ENCODE measurements at places on chromosomes 2 and 18.

DNA sequence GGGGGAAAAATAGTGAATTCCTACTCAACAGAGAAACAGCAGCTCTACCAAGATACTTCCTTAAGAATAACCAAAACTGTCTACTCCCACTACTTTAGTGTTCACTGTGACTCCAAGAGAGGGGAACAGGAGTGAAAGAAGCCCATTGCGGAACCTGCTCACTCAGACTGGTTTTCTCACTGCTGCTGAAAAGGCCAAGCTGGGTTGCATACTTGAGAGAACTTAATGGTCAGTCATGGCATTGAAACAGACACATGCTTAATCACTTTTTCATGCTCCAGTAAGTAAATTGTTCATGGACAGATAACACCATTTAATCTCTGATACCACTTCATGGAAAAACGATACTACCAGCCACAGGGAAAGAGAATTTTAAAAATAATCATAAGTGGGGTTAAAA is 35.7 kb upstream of the SLC8A1 start:
- no peak for DNase-seq

DNA sequence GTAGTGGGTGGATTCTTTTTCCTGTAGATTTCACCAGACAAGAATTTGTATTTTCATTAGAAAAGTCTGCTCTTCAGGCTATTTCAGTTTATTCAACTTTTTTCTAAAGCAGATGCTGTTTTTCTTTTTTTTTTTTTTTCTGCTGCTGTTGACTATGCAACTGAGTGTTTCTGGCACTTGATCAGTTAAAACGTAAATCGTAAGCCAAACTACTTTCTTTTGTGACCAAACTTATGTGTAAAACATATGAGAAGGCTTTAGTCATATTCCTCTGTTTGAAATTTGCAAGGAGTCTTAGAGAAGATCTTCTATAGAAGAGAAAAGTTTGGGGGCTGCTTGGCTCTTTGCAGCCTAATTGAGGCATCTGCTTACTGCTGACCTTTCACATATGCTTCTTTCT is 170.1 kb downstream of the PARD3B start:
- no peak for DNase-seq

DNA sequence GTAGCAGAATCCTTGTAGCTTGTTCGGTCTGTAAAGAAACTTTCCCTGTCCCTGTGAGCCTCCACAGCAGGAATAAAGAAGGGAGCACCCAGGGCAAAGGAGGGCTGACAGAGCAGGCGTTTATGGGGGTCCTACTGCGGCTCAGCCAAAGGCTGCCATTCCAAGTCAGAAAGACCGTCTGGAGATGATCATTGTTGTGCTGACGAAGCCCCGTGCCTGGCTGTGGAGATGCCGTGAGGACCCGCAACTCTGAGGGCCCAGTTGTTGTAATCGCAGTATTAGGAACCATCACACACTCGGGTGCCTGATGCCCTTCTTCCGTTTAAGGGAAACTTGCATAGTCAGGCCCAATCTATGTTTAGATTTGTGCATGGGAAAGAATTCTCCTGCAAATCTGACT is 16.9 kb upstream of the VWA3B start:
- DNase-seq = no peak

GRCh38 chr2:143254110-143254509 is 124.9 kb downstream of the ARHGAP15 start:
- no peak for DNase-seq

GRCh38 chr2:88500691-88501090 is 48.2 kb upstream of the FOXI3 start:
- DNase-seq = no peak

GRCh38 chr18:70289351-70290312 is 787 bp downstream of the SOCS6 start:
- no peak for DNase-seq

DNA sequence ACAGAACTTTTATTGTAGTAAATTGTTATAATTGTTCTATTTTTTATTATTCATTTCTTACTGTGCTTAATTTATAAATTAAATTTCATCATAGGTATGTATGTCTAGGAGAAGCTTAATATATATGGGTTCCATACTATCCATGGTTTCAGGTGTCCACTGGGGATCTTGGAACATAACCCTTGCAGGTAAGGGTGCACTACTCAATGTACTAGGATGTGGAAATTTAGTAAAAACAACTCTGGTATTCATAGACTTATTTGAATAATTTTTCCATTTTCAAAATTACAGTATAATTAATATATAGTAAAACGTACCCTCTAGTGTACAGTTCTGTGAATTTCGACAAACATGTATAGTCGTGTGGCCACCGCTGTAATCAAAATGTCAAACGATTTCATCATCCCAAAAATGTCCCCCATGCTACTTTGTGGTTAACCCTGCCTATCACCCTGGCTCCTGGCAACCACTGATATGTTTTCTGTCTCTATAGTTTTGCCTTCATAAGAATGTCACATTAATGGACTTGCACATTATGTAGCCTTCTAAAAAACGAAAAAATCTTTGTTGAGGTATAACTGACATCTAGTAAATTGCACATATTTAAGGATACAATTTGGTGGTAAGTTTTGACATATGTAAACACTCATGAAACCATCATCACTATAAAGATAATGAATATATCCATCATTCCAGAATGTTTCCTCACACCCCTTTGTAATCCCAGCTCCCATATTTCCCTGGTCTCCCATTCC is 45.7 kb downstream of the ARL5A start:
- no peak for DNase-seq
